ENCODE measurements at places on chromosomes 5 and 9. TPM values are rescaled to one million over a fixed set of nuclear protein-coding genes. Genes with fewer than 3 reads are reported as not detected.

SPAAR gene
- total RNA-seq: 8.6 TPM

DNA sequence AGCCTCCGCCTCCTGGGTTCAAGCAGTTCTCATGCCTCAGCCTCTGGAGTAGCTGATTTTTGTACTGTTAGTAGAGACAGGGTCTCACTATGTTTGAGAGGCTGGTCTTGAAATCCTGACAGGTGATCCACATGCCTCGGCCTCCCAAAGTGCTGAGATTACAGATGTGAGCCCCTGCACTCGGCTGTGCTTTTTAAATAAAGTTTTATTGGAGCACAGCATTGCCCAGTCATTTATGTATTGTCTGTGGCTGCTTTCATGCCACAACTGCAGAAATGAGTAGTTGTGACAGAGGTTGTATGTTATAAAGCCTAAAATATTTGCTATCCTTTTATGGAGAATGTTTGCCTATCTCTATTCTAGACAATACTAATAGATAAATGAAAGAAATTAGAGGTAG, 169.2 kb downstream of the AOPEP start:
- H3K27me3 ChIP-seq: no peaks in the 10 kb centered on the region
- DNase-seq: no peak
- H3K27ac ChIP-seq: no peak overlapping the region
- H3K36me3 ChIP-seq: no peaks in the 10 kb centered on the region

DNA sequence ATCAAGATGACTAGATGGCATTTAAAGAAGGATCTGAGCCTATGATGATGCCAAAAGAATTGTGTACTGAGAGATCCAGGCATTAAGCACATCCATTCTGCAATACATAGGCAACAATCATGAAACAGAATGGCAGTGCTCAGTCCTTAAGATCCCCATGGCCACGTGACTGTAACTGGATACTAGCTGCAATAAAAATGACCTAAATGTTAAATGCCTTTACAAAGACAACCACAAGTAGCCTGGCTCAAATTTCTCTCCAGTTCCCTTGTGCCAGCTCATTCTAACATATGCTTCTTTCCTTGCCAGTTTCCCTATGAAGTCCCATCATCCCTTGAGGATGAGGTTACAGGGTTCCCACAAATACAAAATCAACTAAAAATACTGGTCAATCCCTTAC, 148.3 kb upstream of the GHR start:
- no peak overlapping the region for H3K4me3 ChIP-seq
- no peaks in the 10 kb centered on the region for H3K36me3 ChIP-seq
- H3K4me1 ChIP-seq: no peaks in the 10 kb centered on the region
- no peaks in the 10 kb centered on the region for H3K27me3 ChIP-seq
- H3K27ac ChIP-seq: no peak overlapping the region

GRCh38 chr5:73418244-73418691, 30.3 kb downstream of the FOXD1 start:
- DNase-seq: no peak
- no peaks in the 10 kb centered on the region for H3K4me1 ChIP-seq
- H3K4me3 ChIP-seq: no peak overlapping the region

GRCh38 chr5:52758014-52758413, 29.7 kb upstream of the ITGA1 start:
- H3K36me3 ChIP-seq: no peaks in the 10 kb centered on the region
- H3K27me3 ChIP-seq: no peaks in the 10 kb centered on the region
- H3K27ac ChIP-seq: no peak overlapping the region
- DNase-seq: no peak
- no peak overlapping the region for H3K4me3 ChIP-seq

DNA sequence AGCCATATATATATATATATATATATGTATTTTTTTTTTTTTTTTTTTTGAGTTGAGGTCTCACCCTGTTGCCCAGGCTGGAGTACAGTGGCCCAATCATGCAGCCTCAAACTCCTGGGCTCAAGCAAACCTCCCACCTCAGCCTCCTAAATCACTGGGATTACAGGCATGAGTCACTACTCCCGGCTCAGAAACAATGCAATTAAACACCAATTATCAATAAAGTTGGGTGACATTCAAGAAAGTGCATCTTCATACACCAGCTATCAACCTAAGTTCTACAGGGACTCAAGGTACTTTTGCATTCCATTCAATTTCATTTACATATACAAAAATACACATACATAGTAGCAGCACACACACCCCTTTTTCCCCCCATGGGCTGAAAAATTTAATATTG, 7.6 kb downstream of the FAM13B start:
- no peaks in the 10 kb centered on the region for H3K4me1 ChIP-seq
- DNase-seq: no peak
- H3K4me3 ChIP-seq: no peak overlapping the region
- H3K36me3 ChIP-seq: no peaks in the 10 kb centered on the region

DNA sequence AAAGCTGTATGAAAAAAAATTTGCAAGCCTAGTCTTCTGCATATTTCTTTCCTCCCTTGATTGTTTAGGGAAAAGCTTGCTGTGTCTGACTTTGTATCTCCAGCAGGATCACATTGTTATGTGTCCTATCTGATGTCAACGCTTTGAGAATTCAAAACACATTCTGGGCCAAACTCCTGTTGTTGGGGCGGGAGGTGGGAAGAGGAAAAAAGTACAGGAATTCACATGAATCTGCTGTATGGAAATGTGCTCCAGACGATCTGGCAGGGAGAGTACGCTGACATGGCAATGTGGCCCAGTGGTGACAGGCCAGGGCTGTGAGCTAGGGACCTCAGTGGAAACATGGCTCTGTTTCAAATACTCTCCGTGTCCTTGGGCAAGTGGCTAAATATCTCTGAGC, 87.4 kb upstream of the GNA14 start:
- DNase-seq: no peak
- no peak overlapping the region for H3K4me3 ChIP-seq
- H3K27ac ChIP-seq: peak overlapping the region; percentile 80
- H3K27me3 ChIP-seq: no peaks in the 10 kb centered on the region

DNA sequence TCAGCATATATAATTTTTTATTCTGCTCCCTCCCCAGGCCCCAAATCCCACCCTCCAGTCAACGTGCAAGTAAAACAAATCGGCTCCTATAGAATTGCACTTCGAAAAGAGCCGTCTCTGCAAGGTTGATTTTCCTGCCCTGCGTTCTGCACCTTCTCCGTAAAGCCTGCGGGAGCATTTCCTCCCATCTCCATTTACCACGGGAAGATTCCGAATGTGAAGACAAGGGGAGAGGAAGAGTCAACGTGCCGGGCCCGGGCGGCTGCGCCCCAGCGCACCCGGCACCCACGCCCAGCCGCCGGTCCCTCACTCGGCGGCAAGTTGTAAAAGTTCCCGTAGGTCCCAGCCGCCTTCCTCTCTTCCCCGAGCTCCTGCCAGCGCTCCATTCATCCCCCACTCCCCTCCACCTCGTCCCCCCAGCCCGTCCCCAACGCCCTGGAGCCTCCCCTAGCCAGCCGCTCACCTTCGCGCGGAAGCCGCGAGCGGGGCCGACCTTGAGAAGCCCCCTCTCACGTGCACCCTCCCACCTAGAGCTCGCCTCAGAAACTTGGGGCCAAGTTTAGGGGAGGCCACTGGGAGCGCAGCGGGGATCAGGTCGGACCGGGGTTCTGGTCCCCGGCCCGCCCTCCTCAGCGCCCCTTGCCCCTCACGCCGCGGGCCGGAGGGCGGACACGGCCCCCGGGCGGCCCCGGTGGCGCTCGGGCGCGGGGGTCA, 431 bp downstream of the BNC2 start:
- H3K27me3 ChIP-seq: peaks cover 22% of the 10 kb centered on the region
- H3K4me3 ChIP-seq: peak overlapping the region; percentile 79
- no peak for DNase-seq
- peak overlapping the region; percentile 61 for H3K27ac ChIP-seq

DNA sequence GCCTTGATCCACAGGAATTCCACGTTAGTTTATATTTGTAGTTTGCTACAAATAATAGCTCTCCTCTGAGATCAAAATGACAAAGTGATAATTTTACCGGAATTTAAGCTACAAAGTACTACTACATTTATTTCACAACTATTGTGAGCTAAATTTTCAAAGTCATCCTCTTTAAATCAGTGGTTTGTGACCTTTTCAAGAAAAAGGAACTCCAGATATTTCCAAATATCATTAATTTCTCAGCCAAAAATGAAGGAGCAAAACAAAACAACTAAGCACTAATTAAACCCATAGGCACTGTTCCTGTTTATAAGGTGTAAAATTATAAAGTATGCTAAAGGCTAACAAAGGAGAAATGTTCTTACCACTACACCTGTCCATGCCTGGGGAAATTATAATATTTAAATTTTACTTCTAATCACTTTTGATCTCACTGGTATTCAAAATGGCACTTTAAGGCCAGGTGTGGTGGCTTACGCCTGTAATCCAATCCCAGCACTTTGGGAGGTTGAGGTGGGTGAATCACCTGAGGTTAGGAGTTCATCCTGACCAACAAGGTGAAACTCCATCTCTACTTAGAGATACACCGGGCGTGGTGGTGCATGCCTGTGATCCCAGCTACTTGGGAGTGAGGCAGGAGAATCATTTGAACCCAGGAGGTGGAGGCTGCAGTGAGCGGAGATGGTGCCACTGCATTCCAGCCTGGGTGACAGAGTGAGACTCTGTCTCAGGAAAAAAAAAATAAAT, 77.5 kb downstream of the CEMIP2 start:
- H3K4me3 ChIP-seq: no peak overlapping the region

All from breast epithelium (tissue), 4 donors.